ENCODE measurements at places on chromosomes 1 and 21.

GRCh38 chr21:33025106-33025488 is 638 bp upstream of the OLIG2 start:
- DNase-seq: no peak

- no peak for DNase-seq
These were observed 29.5 kb downstream of the TUT4 start for GRCh38 chr1:52523376-52523775.

- DNase-seq: no peak
These were observed 19.7 kb downstream of the SLX9 start for GRCh38 chr21:44959376-44960091.

GRCh38 chr1:54278941-54279422 is 79.0 kb downstream of the MRPL37 start:
- no peak for DNase-seq

DNA sequence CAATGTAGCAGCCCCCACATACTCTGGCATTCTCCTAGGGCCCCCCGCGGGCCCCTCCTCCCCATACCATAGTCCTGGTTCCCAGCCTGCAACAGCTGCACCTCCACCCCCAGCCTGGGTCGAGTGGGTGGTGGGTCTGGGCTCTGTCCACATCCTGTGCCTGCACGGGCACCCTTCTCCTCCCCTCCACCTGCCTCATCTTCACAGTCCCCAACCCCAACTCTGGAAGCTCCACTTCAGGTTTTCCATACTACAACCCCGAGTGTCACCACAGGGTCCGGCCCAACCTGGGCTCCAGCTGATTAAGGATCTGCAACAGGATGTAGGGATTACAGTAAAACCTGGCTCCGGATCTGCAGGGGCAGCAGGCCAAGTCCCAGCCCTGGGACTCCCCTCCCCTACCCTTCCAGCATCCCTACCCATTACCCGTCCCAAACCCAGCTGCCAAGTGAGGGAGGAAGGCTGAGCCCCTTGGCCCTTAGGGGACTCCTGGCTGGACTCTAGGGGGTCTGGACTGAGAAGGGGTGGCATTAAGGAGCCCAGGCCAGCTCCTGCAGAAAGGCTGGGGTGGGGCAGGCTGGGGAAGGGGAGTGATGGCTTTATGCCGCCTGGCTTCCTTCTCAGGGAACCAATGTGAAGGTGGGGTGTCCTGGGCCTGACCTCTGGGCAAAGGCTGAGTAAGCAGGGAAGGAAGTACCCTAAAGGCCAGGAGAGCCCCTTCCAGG is 116.8 kb downstream of the CASZ1 start:
- no peak for DNase-seq

- DNase-seq: no peak
These were observed 36.3 kb upstream of the CITED4 start for GRCh38 chr1:40898431-40898901.

DNA sequence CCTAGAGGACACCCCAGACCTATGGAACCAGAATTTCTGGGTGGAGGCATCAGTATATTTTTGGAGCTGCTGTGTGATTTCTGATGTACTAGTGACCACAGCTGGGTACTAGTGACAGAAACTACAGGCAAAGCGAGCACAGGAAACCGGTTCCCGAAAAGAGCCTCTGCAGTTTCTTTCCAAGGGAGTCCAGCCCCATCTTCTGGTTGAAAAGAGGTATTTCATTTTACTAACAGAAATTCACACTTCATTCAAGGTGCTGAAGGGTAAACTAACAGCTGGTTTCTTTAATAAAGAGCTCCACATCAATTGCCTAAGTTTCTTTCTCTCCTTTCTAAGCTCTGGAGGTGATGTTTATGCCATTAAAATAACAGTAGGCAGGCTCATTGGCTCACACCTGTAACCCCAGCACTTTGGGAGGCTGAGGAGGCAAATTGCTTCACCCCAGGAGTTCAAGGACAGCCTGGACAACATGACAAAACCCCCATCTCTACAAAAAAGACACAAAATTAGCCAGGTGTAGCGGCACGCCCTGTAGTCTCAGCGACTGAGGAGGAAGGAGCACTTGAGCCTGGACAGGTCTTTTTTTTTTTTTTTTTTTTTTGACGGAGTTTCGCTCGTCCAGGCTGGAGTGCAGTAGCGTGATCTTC is 22.0 kb downstream of the THAP3 start:
- no peak for DNase-seq

- DNase-seq: no peak
These were observed 1531.1 kb downstream of the MRPL39 start for GRCh38 chr21:24076179-24076578.

GRCh38 chr1:236280438-236281197 is 1.1 kb downstream of the ERO1B start:
- DNase-seq: no peak

DNA sequence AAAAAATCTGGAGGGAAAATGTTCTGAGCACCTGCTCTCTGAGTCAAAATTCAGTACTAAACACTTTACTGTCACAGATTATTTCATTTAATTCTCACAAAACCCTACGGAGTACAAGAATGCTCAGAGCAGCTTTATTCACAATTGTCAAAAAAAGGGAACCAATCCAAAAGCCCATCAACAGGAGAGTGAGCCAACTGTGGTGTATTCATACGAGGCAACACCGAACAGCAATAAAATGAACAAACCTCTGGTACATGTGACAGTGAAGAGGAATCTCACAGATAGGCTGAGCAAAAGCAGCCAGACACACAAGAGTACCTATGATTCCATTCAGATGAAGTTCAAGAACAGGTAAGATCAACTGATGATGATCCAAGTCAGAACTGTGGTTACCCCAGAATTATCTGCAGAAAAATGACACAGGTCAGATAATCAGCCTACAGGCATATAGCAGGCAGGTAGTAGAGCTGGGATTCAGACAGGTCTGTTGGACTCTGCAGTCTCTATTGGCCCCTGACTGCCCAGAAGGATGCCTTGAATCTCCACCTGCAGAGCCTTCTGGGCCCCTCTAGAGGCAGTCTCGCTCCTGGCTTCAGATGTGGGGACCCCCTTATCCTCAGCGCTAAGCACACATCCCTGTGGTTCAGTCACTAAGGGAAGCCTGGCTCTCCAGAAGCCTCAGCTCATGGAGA is 19.2 kb downstream of the SLC9A1 start:
- no peak for DNase-seq

- peak; percentile 44 for DNase-seq
These were observed 73.4 kb downstream of the PIK3CD start for GRCh38 chr1:9724706-9725476.

- no peak for DNase-seq
These were observed 58.5 kb upstream of the FGGY start for GRCh38 chr1:59238333-59238934.

GRCh38 chr1:226541631-226542622 is 6.6 kb upstream of the STUM start:
- no peak for DNase-seq

DNA sequence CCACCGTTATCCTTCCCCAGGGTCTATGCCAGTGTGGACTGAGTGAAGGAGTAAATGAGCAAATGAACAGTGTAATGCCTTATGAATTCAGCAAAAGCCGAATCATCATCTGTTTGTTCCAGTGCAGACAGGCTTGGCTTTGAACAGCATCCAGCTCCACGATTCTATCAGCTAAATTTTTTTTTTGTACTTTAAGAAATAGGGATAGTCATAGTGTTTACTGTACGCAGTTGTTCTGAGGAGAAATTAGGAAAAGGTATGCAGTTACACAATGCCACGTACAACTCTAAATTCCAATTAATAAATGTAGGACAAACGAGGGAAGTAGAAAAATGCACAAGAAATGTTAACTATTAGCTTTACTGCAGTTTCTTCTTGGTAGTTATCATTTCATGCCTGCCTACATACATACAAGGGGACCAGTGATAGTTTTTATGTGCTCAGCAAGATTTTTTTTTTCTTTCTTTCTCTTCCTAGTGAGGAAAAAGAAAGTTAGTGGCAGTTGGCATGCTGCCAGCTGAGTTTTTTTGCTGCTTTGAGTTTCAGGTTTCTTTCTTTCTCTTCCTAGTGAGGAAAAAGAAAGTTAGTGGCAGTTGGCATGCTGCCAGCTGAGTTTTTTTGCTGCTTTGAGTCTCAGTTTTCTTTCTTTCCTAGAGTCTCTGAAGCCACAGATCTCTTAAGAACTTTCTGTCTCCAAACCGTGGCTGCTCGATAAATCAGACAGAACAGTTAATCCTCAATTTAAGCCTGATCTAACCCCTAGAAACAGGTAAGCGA is at the start of gene IFI44L:
TSS of gene IFI44L (plus strand) at position 646 of the 777 bp plus-strand sequence. CDS start 7,468 bp downstream, outside the sequence.
- DNase-seq: peak; percentile 13

- peak; percentile 67 for DNase-seq
These were observed 68.3 kb upstream of the NEK7 start for GRCh38 chr1:198088360-198089071.

DNA sequence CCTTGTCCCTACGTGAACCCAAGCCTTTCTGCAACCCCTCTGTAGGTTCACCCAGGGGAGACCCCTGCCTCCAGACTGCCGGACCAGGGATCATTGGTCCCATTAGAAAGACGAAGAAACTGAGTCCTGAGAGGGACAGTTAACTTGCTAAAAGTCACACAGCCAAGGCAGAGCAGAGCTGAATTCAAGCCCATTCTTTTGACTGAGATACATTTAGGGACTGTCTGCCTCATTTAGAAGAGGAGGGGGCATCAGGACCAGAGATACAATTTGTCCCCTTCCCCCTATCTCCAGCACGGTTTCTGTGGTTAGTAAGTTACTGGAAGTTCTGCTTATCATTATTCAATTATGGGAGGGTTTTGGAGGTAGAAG is 19.1 kb downstream of the KCNQ4 start:
- DNase-seq: no peak

- DNase-seq: no peak
These were observed 12.7 kb upstream of the GADD45A start for GRCh38 chr1:67672260-67672803.

All from KG1 (cell line).